ENCODE measurements at places on chromosomes 1 and 21.

GRCh38 chr1:7519861-7520395, 251.2 kb upstream of the VAMP3 start:
- no peak for DNase-seq

DNA sequence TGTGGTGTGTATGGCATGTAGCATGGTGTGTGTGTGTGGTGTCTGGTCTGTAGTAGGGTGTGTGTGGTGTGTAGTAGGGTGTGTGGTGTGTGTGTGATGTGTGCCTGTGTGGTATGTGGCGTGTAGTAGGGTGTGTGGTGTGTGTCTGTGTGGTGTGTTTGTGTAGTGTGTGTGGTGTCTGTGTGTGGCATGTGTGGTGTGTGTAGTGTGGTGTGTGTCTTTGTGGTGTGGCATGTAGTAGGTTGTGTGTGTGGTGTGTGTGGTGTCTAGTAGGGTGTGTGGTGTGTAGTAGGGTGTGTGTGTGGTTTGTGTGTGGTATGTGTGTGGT, 85.5 kb downstream of the SYT2 start:
- DNase-seq = no peak

DNA sequence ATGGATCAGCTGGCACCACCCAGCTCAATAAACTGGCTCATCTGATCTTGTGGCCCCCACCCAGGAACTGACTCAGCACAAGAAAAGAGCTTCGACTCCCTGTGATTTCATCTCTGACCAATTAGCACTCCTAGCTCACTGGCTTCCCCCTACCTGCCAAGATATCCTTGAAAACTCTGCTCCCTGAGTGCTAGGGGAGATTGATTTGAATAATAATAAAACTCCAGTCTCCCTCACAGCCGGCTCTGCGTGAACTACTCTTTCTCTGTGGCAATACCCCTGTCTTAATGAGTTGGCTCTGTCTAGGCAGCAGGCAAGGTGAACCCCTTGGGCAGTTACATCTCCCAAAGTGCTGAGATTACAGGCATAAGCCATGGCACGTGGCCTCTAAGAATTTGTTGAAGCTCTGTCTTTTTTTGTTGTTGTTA, 11.8 kb upstream of the RHBDL2 start:
- DNase-seq = no peak

GRCh38 chr1:45335855-45336324, 4.1 kb upstream of the TOE1 start:
- DNase-seq = no peak

GRCh38 chr1:24705260-24706073, 39.8 kb upstream of the CLIC4 start:
- peak; percentile 79 for DNase-seq

DNA sequence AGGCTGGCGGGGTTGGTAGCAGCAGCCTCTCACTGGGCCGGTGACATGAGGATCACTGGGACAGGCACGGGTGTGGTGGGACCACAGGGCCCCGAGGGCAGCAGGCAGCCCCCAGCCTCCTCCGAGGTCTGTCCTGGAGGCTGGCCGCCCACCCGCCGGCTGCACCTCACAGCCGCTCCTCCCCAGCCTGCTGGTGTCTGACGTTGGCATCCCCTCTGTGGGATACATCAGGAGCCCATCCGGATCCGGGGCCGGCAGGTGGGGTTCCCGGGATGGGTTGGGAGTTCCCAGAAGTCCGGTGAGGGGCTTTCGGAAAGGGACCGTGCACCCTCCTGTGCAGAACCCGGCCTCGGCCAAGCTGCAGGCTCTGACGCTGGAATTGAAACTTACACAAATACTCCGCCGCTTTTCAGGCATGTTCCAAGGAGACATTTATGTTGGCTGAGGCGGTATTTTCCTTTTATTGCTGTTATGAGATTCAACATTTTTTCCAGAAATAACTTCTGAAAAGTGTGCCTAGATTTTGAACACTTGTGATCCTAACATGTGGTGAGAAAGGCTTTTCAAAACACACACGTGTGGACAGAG, 142.1 kb upstream of the ARHGEF16 start:
- DNase-seq = peak; percentile 71

GRCh38 chr1:156359973-156360372, 9.0 kb upstream of the RHBG start:
- DNase-seq = no peak

GRCh38 chr1:53681977-53682685, 56.8 kb downstream of the GLIS1 start:
- peak; percentile 24 for DNase-seq

GRCh38 chr1:179104611-179105250, 22.9 kb downstream of the TOR3A start:
- no peak for DNase-seq

GRCh38 chr1:116693759-116694480, 26.4 kb upstream of the IGSF3 start:
- no peak for DNase-seq

DNA sequence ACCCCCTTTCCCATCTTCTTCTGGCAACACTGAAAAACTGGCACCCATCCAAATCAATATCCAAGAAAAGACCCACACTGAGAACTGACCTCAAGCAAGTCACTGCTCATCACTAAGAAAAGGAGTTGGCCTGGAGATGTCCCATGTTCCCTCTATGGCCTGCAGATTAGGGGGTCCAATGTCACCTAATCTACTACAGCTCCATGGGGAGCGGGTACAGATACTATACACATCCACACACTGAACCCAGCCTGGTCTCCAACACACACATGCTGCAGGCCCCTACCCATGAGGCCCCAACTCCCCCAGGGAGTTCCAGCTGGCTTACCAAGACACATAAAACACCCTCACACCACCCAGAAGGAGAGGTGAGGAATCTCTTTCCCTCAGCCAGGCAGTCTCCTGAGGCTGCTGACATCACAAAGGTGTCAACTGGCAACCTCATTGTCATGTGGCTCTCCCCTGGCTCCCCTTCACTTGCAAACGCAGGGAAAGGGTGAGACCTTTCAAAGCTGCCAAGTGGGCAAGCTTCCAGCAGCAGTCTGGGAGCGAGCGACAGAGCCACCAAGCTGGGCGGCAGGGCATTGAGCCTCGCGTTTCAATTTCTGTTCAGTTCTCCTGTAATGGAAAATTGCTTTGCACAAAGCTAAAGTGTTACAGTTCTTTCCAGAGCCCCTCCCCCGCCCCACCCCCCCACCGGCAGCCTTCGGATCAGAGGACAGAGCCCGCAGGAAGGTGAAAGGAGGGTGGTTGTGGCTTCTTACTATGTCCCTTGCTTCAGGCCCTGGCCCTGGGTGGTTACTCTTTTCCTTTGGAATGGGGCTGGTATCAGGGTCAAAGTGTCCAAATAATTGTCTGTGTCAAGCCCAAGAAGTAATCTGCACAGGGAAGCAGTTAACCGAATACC, at the start of gene LRRC52:
LRRC52 (plus strand) TSS at position 469 of the 907 bp plus-strand sequence; CDS start at position 766, 297 bp downstream.
- DNase-seq = no peak

- DNase-seq = no peak
Observed at GRCh38 chr21:21907271-21907670, 909.1 kb downstream of the NCAM2 start.

DNA sequence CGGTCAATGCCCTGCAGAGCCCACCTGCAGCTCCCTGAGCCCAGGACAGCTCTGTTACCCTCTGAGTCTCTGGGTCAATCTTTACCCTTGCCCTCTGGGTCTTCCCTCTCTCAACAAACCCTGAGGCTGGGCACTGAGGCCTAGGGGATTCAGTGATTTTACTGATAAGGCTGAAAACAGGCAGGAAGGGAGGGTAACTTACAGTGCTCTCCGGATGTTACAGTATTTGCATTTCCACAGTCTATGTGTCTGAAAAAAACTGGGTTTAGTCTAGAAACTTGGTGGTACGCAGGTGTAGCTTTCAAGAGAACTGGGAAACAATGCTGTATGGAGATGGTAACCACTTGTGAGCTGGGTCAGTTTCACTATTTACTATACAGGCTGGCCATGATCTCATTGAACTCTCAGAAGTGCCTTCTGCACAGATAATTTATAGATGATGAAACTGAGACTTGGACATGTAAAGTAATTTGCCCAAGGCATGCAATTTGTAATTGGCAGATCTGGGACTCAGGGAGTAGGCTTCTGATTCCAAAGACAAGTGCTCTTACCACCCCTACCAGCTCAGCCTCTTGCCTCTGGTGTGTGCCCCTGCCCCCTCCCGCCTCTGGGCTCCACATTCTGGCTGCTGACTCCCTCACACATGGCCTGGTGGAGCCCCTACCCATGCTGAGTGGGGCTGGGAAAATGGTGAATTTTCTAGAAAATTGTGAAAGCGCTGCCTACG, 48.8 kb downstream of the TENT5C start:
- no peak for DNase-seq

DNA sequence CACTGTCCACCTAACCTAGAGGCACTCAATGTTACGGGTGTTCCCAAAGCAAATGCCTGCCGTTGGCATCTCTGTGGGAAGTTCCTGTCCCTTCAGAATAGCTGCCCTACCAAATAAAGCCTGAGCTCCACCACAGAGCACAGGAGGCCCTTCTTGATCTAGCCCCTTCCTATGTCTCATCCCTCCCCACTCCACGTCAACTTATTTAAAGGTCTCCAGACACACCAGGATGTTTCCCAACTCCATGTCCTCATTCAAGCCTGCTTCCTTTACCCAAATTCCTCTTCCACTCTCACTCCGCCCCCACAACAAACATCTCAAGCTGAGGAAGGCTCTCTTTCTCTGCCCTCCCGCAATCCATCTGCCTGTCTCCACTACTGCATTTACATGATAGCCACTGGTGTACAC, 87.7 kb downstream of the TGFBR3 start:
- no peak for DNase-seq

DNA sequence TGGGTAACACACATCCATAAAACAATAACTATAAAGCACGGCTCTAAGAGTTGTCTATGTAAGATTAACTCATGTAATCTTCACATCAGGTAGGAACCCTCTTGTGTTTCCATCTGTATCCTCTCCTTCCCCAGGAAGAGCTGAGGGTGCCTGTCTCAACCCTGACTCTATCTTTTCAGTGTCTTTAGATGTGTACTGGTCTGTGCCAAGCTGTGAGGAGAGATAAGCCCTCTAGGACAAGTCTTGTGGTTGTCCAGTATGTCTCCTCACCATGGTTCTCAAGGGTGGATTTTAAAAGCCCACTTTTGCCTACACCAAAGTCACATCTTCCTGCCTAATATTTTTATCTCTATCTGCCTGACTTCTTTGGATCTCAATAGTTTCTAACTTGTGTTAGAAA, 300.1 kb downstream of the KCNT2 start:
- no peak for DNase-seq

- DNase-seq = peak; percentile 56
Observed at GRCh38 chr1:56322211-56322610, 257.2 kb downstream of the PLPP3 start.

- DNase-seq = no peak
Observed at GRCh38 chr1:61253059-61253735, 170.8 kb downstream of the NFIA start.

GRCh38 chr1:72932025-72932424, 649.7 kb upstream of the NEGR1 start:
- DNase-seq = no peak

DNA sequence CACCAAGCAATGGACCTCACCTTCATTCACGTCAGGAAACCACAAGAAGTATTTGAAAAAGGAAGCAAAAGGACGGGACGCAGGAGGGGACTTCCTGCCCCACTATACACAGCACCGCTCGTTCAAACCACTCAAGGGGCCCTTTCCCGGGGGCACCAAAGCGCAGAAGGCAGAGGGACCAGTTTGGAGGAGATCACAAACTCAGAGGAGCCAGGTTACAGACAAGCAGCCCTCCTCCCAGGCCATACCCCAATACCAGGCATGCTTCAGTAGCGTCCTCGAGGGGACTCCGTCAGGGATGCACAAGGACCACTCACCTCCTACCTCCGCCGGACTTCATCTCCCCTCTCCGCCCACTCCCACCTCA, 685 bp downstream of the CRTC2 start:
- DNase-seq = no peak

- DNase-seq = no peak
Observed at GRCh38 chr1:59434336-59434735, 137.4 kb downstream of the FGGY start.

DNA sequence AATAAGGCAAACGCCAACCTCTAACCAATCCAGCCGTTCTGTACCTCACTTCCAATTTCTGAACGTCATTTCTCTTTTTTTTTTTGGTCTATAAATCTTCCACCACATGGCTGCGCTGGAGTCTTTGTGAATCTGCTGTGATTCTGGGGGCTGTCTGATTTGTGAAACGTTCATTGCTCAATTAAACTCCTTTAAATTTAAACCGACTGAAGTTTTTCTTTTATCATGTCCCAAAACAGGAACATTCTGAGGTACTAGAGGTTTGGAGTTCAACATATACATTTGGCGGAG, 65.5 kb upstream of the BACH1 start:
- no peak for DNase-seq

GRCh38 chr1:64291931-64292330, 88.5 kb downstream of the UBE2U start:
- DNase-seq = no peak

DNA sequence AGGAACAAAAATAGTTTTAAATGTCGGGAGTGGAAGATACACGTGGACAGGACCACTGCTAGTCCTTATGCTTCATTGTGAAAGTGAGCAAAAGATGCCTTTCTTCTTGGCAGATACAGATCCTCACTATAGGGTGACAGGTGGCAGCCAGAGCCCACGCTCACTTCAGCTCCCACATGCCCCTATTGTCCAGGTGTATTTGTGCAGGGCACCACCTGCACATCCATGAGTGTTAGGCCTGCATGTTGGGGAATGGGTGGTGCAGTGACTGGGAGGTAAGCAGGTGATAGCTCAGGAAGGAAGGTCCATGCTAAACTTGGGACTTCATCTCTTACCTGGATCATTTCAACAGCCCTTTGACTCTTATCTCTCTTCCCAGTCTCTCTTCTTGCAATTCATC, 27.4 kb downstream of the SLC5A9 start:
- no peak for DNase-seq

- DNase-seq = no peak
Observed at GRCh38 chr1:245375789-245376460, 221.1 kb downstream of the KIF26B start.

DNA sequence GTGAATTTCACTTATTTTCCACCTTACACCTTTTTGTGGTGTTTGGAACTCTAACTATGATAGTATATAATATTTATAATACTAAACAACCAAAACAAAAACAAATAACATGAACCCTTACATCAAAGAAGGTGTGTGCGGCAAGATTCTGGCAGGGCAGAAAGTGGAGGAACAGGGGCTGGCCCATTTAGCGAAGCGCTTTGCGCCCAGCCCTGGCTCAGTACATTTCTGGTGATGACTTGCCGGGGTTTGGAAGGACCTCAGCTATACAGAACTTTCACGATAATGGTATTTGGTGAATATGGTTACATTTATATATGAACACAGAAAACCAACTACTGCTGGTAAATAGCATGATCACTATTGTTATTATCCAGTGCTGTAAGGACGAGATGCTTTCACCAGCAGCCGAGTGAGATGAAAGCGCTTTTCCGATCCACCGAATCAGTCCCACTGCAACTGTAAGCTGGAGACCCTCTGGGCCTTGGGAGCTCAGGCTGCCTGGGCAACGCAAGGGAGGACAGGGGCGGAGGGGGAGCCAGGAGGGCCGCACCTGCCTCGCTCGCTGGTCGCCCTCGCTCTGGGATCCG, 63.9 kb downstream of the CD247 start:
- DNase-seq = no peak
